ENCODE measurements at places on chromosomes 1 and 21.

GRCh38 chr1:4653328-4653660 is 1.1 kb upstream of the AJAP1 start:
- no peak for DNase-seq

DNA sequence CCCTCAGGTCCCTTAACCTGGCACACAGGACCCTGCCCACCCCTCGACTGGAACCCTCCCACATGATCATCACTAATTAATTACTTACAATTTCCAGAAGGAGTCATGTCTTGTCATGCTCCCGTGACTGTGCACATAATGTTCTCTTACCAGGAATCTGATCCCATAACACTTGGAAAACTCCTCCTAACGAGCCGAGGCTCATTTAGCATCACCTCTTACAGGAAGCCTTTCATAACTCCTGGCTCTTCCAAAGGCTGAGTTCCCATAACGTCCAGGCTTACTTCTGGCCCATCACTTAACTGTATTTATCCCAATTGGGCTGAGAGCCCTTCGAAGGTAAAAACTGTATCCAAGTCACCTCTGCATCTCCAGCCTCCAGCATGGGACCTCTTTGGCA is 147.9 kb upstream of the JUN start:
- no peak for DNase-seq

- no peak for DNase-seq
These were observed 46.7 kb downstream of the OLIG1 start for GRCh38 chr21:33116676-33117075.

DNA sequence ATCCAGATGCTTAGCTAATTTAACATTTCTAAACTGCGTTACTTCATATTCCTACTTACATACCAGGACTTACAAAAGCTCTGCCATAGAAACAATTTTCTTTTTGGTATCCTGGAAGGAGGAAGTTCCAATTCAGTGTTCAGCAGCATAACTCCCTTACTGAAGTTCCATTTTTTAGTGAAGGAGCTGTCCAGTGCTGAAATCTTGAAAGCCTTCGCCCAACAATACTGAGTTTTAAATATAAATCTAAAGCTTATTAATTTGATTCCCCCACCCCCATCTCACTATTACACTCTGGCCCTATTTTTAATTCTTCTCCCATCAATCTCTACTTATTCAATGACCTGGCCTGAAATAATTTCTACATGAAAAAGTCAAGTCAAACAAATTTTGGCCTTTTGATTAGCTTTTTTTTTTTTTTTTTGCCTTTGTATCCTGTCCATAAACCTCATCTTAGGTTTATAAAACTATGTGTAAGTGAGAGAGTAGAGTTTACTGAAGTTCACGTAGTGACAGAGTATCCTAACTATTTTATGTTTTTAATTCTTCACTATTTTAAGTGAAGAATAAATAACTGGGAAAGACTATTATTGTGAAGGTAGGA is 323.0 kb upstream of the PLD5 start:
- DNase-seq: no peak

DNA sequence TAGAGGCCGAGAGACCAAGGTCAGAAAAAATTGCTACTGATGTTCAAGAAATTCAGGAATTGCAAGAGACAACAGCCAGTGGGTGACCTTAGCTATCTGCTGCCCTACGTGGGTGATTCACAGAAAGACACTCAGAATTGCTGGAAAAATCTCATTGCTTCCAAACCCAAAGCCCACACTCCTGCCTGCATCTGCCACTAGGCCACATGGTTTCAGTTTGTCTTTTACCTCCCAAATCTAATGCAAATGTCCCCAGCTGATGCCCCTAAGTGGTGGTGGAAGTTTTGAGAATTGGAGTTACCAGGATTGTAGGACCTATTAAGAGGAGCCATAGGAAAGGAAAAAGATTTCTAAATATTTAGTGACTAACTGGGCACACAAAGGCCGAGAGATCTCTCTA is 341.5 kb upstream of the CHRM3 start:
- no peak for DNase-seq

DNA sequence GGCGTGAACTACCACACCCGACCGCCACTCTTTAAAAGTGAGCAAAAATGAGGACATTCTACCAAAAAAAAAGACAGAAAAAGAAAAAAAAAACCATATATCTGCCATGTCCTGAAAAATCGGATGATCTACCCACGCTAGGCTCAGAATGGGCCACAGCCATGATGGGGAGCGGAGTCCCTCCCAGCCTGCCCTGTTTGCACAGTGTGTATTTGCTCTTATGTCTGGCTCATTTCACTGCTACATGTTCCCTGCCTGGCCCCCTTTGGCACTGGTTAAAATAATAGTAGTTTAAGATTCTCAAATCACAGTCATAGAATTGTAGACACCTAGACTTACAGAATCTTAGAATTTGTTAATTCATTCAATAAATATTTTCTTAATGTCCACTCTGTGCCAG is 121.9 kb downstream of the PTPRU start:
- no peak for DNase-seq

DNA sequence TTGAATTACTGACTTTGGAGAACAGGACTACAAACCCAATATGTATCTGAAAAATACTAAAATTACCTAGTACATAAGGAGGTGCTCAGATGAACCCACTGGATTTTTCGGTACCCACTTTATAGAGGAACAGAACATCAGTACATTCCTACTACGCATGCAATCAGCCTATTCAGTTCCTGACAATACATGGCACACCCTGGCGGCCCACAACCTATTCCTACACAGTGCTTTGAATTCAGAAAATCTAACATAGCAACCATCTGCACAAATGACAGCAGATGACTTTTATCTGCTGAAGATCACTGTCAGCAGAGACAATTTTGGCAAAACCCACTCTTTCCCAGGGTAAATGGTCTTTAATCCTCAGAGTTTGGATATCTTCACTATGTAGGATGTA is 257.1 kb upstream of the GREM2 start:
- DNase-seq: no peak

GRCh38 chr1:44798481-44799365 is 1.5 kb upstream of the PLK3 start:
- no peak for DNase-seq

- DNase-seq: no peak
These were observed 152.7 kb downstream of the URB2 start for GRCh38 chr1:229778794-229779193.

DNA sequence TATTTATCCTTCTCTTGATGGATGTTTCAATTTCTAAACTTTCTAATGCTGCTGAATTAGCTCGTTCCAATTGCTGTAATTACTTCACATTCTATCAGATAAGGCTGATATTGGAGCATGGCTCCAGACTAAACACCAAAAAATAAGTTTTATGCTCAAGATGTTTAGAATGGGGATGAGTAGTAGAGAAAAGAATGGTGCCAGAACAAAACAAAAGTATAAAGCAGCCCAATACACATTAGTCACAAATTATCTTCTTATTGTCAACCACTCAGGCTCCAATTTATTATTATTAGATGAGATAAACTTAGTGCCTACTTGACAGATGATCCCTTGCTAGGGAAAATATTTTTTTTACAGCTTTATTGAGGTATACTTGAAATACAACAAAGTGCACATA is 21.8 kb downstream of the ATPAF1 start:
- DNase-seq: no peak

DNA sequence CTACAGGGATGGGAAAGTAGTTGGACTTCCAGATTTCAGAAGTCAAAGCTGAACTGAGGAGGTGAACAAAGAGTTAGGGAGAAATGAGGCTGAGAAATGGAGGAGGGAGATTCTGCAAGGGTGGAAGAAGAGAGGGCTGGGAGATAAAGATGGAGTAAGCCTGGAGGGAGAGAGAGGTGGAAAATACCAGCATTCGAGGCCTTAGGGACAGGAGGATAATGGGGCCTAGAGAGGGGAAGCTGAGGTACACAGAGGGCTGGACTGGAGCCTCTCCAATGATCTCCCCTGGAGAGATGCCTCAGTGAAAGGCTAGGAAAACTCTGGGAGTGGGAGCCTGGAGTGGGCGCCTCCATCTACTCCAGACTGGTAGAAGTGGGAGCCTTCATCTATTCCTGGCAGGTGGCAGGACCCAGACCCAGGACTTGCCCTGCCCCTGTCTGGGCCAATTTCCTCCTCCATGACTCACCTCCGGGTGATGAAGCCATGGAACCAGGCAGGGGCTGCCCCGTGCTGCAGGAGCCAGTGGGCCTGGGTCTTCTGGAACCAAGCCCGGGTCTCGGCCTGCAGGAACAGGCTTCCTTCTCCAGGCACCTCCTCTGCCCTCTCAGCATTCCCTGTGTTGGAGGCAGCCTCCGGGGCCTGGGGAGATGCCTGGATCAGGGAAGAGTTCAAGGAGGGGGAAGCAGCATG is 1.9 kb downstream of the SH2D2A start:
- peak; percentile 26 for DNase-seq

DNA sequence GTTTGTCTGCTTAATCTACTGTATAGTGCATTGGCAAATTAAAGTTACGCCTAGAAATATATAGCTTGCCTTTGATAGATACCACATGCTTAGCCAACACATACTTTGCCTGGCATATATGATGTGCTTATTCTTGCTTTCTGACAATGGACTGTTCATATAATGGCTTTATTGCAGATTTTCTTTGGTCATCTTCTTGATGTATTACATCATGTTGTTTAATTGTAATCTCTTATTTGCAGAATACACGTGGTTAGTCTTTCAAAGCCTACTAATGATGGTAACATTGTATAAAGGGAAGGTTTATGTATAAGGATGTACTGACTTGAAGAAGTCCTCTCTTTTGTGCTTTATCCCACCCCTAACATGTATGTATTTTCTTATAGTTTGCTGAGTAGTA is 201.5 kb downstream of the PDE4B start:
- DNase-seq: no peak

- peak; percentile 63 for DNase-seq
These were observed 1.9 kb upstream of the DHRS3 start for GRCh38 chr1:12619792-12620487.

DNA sequence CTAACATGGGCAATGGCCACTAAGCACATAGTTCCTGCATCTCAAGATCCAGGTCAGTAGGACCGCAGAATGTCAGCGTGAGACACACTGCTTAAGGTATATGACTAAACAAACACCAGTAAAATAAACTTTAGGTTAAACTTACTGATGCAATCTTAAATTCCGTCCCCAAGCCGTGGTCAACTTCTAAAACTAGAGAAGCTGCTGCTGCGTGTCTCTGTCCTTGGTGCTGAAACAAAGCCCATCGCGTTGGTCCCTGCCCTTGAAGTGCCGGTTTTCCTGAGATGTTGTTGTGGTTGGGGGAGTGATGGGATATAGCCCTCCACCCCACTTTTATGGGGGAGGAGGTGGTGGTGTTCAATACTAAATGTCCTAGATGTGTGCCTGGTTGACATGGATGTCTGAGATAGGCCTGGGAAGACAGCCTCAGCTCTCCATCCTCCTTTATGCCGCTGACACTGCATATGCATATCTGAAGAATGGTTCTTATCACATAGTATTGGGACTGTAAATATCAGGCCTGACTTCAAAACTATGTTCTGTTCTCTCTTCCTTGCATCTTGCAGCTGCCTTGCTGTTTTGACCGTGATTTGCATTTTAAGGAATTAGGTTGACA is 72.0 kb upstream of the KCNA3 start:
- DNase-seq: peak; percentile 14

DNA sequence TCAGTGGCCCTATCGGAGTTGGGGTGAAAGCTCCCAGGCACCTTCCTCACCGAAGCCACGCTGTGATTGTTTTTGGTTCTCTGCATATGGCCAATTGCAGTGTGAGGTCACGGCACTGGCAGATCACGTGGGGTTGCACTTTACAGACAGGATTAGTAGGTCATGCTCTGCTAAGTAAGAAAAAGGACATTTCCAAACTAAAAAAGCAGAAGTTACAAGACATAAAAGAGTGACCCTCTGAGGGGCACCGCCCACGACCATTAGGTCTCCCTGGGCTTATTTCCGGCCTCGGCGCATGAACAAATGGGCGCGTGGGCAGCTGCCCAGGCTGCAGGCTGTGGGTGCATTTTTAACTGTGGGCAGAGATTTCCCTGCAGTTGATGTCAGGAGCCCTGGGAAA is 2.0 kb downstream of the CAPN9 start:
- DNase-seq: no peak

DNA sequence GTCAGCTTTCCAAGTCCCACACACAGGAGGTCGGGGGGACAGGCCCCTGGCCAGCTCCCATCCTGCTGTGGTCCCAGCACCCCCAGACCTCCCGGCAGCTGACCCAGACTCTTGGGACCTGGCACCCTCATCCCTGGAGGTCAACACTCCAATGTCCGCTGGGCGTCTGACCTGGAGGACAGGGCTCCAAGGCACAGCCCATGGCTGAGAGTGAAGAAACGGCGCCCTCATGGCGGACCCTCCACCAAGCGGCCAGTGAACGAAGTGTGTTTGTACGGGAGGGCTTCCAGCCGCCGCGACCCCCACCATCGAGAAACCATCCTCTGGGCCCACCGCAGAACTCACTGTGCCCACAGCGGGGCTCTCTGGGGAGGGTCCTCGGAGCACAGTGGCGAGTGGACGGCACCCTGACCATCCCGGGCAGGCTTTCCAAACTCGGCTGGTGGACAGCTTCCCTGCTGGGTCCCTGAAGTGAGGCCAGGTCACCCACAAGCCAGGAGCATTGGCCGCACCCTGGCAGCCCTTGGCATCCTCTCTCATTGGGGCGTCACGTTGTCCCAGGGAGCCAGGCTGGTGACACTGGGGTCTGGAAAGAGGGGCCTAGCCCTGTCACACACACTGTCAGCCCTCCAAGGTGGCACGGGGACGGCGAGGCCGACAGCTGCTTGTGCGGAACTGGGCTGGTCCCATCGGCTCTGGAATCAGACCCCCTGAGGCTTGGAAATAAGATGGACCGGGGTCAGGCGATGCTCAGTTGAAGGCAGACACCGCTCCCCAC is 47.8 kb upstream of the COL6A2 start:
- no peak for DNase-seq

DNA sequence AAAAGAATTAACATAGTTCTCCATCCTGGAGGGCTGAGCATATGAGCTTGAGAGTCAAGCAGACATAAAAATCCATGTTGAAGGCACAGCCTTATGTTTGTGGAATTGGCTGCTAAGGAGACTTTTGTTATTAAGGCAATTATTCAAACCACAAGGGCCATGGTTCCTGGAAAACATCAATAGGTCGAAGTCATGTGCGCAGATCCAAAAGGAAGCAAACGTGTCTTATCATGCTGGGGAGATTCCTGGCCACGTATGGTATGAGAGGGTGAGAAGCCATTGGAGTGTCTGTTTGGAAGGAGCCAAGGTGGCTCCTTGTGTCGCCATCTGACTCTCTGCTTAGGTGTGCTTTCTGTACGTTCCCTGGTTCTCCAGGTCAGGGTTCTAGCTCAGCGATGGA is 61.8 kb upstream of the COA6 start:
- DNase-seq: no peak

GRCh38 chr1:89465201-89465600 is 59.4 kb upstream of the LRRC8B start:
- DNase-seq: no peak

DNA sequence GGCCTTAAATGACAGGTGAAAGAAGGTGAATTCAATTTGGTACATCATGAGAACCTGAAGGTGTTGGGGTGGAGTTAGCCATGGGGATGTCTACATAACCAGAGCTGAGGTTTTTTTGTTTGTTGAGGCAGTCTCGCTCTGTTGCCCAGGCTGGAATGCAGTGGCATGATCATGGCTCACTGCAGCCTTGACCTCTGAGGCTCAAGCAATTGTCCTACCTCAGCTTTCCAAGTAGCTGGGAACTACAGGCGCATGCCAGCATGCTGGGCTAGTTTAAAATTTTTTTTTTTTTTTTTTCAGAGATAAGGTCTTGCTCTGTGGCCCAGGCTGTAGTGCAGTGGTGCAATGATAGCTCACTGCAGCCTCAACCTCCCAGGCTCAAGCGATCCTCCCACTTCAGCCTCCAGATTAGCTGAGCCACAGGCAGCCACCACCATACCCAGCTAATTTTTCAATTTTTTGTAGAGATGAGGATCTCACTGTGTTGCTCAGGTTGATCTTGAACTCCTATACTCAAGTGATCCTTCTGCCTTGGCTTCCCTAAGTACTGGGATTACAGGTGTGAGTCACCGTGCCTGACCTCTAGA is 1.9 kb upstream of the MPZ start:
- no peak for DNase-seq
